ENCODE measurements at places on chromosomes 11 and 22. TPM values are rescaled to one million over a fixed set of nuclear protein-coding genes. Genes with fewer than 3 reads are reported as not detected.

KCTD17 gene
- total RNA-seq, result 25.6 TPM

AIFM3 gene
- total RNA-seq, result 0.45 TPM

CARD10 gene
- 5.8 TPM for total RNA-seq

C11orf16 gene
- total RNA-seq, result not detected

PHF21B gene
- not detected for total RNA-seq

CECR2 gene
- total RNA-seq, result not detected

DGCR6 gene
- total RNA-seq, result 1.8 TPM

PDGFB gene
- 0.09 TPM for total RNA-seq

IL17REL gene
- total RNA-seq, result not detected

C22orf42 gene
- not detected for total RNA-seq

USH1C gene
- not detected for total RNA-seq

YPEL1 gene
- total RNA-seq, result 1.3 TPM

SRPRA gene
- total RNA-seq, result 99.4 TPM

SNX32 gene
- 1.6 TPM for total RNA-seq

GGTLC3 gene
- not detected for total RNA-seq

OR52K1 gene
- not detected for total RNA-seq

OR51B2 gene
- total RNA-seq, result not detected

LRRC74B gene
- total RNA-seq, result not detected

MAFF gene
- total RNA-seq, result 33.7 TPM

CNGA4 gene
- not detected for total RNA-seq

ADAMTS15 gene
- total RNA-seq, result 8.6 TPM

BID gene
- 5.7 TPM for total RNA-seq
